Tibial artery (tissue), 4 donors: ENCODE measurements at places on chromosomes 6 and 20.

GRCh38 chr6:43088654-43089056, 12.5 kb downstream of the PTK7 start:
- DNase-seq, result no peak

DNA sequence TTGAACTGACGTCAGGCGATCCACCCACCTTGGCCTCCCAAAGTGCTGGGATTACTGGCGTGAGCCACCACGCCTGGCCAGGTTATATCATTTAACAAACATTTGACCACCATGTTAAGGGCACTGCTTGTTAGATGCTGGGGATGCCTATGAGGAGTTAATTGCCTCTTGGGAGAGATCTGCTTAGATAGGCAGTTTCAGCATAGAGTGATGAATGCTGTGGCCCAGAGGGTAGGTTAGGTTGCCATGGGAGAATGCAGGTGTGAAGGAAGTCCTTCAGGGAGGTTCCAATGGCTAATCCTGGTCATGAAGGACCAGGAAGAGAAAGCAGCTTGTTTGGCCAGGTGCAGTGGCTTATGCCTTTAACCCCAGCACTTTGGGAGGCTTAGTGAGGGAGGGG, 17.0 kb downstream of the PHF20 start:
- no peak for DNase-seq

DNA sequence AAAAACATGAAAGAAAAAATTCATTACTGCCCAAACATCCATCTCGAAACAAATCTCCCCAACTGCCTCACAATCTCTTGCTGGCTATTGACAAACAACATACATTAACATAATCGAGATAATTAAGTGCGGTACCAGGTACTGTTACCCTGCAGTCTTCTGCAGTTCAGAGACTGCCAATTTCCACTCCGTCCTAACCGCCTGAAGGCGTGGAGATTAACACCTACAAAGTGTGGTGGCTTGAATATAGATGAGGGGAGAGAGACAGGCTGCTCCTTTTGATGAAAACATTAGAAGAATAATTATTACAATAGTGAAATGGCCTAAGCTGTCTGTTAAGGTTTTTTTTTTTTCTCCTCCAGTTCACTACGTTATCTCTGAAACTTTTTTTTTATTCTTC, 258.9 kb upstream of the SOX4 start:
- no peak for DNase-seq

DNA sequence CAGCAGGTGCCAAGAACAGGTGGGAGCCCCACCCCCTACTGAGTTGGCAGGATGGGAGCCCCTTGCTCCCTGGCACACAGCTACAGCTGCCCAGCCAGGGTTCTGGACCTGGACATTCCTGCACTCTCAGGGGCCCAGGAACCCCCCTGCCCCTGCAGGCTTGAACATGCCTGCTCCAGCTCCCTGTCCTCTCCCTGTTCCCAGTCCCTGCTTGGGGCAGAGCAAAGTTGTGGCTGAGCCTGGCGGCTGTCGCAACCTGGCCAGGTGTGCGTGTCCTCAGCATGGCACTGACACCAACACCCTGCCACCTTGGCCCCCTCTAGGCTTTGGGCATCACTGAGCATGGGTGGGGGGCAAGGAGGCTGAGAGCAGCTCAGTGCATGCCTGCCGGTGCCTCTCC, 491.2 kb upstream of the NOX3 start:
- DNase-seq, result no peak

- DNase-seq, result peak; percentile 99
Measured at GRCh38 chr20:325045-325888, at the start of gene SOX12. Gene SOX12, plus strand, starts transcription at chr20:325552. Its CDS starts 373 bp downstream, at chr20:325925.

GRCh38 chr6:85348643-85349042, 101.2 kb upstream of the NT5E start:
- DNase-seq, result no peak

DNA sequence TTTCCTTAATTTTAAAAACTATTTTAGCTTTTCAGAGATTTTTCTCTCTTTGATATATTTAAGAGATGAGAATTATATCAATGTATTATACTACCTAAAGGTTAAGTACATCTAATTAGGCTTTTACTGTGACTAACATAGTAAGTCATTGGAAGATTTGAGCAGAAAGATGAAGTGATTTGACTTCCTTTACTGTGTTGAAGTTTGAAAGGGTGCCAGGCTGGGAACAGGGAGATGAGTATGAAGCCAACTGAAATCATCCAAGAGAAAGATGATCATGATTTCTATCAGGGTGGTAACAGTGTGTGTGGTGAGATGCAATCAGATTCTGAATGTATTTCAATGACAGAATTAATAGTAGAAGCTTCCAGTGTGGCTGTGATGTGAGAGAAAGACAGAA, 87.3 kb downstream of the TRDN start:
- no peak for DNase-seq
